C1 segment of cervical spinal cord (tissue), 14 donors: ENCODE measurements at places on chromosomes 12 and 14.

- DNase-seq = no peak
These were observed 16.5 kb downstream of the NGDN start for GRCh38 chr14:23486036-23486435.

GRCh38 chr12:108729612-108730364, 1.5 kb downstream of the CORO1C start:
- no peak for DNase-seq

GRCh38 chr12:18754124-18754707, 16.3 kb downstream of the CAPZA3 start:
- no peak for DNase-seq

GRCh38 chr12:55908726-55909512, 18.8 kb downstream of the PYM1 start:
- no peak for DNase-seq

- no peak for DNase-seq
These were observed 794.1 kb downstream of the BCL11B start for GRCh38 chr14:98477935-98478334.

DNA sequence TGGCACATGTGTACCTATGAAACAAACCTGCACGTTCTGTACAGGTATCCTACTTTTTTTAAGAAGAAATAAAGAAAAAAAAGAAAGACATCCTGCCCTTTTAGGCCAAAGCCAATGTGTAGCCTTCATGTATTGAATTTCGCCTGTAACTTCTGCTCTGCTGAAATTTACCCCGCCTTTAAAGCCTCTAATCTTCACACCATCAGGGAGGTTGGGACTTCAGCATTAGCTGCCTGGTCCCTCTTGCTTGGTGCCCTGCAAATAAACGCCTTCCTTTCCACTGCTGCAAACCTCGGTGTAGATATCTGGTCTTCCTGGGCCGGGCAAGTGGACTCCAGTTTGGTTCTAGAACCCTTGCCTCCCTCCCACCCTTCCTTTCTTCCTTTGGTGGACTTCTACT, 2.6 kb upstream of the KRT71 start:
- DNase-seq = no peak

- no peak for DNase-seq
These were observed 65.8 kb upstream of the DACT1 start for GRCh38 chr14:58571769-58572472.

DNA sequence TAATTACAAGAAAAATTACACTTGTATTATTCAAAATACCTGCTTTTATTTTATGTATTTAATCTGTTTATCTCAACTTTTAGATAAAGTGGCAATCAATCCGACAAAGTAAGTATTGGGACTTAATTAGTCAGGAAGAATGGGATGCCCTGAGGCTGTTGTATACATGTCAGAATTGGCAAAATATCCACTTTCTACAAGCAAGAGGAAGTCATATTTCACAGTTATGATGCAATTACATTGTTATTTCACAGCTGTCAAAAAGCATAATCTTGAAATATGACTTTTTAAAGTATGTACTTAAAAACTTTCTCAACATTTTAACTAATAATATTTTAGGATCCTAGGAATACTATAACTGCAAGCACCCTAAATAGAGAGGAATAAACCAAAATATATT, 357.1 kb upstream of the MGAT4C start:
- DNase-seq = no peak

GRCh38 chr12:107474639-107475539, 210.7 kb upstream of the PWP1 start:
- DNase-seq = no peak

DNA sequence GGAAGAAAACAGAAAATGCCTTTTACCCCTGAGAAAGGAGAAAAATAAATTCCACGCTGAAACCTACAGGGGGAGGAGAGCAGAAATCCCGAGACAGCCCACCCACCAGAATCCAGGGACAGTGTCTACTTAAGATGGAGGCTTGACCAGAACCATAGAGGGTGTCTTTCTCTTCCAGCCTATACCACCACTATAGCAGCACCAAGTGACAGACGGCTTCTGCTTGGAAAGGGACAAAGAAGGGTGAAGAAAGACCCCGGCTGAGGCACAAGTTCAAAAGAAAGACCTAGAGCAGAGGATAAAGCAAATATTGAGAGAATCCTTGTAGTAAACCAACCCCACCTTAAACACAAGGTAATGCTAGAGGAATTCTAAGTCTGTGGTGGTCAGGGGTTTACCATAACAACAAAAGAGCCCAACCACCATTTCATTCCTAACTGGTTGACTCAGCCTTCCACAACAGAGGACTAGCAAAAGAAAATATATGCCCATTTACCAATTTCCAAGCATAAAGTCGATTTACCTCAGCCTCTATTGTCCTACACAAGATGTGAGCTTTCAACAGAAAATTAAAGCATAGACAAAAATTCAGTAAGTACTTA, 105.3 kb upstream of the FOXG1 start:
- no peak for DNase-seq

DNA sequence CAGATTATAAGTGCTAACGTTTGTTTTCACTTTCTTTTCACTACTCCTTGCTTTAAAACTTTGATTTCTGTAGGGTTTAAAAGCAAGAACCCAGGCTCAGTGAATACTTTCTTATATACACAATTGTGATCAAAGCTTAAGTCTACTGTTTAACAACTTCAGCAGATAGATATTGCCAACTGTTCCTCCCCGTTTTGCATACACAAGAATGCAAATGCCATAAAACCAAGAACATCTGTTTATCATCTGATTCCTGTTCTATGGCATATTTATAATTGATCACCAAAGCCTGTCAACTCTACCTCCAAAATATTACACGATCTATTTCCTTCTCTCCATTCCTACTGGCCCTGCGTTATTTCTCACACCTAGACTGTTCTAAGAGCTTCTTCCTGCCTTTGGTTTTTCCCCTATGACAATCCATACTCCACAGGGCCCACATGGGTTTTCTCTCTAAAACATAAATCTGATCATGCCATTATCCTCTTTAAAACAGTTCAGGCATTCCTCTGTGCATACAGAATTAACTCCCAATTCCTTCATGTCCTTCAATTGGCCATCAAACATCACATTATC, 15.9 kb downstream of the MED13L start:
- no peak for DNase-seq

DNA sequence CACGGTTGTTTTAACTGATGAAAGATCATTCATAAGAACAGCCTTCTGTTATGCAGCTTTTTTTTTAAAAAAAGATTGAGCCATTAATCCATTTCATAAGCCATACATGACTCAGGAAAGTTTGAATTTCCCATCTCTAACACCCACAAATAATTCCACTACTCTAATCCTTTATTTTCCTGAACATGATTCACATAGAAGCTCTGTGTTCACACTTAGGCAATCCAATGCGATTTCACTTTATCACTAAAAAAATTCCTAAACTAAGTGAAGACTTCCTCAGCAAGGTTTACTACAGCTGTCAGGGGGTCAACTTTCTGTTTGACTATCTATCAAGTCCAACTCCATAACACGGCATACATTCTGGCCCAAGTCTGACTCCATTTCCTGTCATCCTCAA, 25.9 kb downstream of the PKP2 start:
- no peak for DNase-seq

DNA sequence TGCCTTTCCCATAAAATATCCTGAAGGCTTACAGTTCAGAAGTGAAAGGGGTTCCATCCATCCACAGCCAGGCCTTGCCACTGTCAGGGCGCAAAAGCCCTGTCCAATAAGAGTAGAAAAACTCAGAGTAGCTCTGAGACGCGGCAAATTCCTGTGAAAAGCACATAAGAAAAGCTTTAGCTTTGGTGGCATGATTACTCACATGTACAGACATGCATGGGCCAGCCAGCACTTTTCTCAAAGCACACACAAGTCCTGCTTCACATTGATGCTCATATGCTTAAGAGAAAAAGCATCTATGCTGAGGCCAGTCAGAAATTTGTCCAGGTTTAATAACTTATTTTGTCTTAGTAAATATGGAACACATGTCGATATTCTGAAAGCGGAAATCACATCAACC, 25.5 kb downstream of the CLEC1A start:
- DNase-seq = no peak

DNA sequence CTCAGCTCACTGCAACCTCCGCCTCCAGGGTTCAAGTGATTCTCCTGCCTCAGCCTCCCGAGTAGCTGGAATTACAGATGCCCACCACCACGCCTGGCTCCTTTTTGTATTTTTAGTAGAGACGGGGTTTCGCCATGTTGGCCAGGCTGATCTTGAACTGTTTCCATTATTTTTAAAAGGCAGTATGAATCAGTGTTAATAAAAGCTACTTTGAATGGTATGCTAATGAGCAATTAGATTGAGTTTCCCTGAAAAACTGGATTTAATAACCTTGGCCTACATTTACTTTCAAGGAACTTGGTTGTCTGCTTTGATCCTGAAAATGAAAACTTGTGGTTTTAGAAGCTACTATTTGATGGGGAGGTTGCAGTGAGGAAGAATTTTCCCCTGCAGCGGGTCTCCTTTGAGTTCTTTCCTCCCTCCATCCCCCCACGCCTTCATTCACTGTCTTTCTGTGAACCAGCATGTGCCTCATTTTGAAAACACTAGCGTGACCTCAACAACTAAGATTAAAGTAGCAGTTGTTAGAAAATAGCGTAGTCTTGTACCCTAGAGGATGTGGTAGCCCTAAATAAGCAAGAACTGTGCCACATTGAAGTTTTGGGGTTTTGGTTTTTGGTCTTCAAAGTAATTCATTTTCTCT, 17.8 kb upstream of the RPS6KA5 start:
- DNase-seq = no peak

- DNase-seq = no peak
These were observed 121.1 kb upstream of the SYT10 start for GRCh38 chr12:33560653-33561208.

GRCh38 chr14:27573018-27573417, 975.2 kb upstream of the NOVA1 start:
- no peak for DNase-seq

GRCh38 chr12:1162081-1162760, 171.2 kb downstream of the ERC1 start:
- DNase-seq = no peak

DNA sequence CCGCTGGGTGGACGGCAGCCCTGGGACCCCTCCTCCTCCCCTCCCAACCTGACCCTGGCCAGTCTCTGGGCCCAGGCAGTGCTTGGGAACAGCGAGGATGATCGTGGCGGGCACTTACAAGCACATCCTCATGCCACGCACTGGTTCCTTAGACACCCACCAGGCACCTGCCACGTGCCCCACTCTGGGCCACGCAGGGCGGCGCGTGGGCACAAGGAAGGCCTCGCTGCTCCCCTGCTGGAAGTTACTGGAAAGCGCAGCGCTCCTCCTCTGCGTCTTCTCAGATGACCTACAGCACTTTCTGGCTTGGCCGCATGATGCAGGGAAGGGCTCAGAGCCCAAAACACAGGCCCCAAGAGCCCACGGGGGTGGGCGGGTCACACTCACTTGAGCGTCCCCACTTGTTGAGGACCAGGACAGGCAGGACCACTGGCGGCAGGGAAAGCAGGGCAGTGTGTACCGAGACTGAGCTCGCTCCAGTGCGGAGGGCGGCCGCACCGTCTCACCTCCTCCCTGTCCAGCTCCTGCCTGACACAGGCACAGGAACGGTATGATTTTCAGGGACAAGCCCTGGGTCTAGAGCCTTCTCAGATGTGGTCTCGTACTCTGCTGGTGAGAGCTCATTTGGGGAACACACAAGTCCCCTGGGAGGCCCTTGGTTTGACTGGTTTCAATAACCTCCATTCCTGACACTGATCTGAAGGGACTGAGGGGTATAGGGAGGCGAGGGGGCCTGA, 128.3 kb upstream of the EVL start:
- DNase-seq = no peak

- DNase-seq = no peak
These were observed 311.4 kb downstream of the RGS6 start for GRCh38 chr14:72243309-72244293.

- DNase-seq = no peak
These were observed 88.3 kb downstream of the TESC start for GRCh38 chr12:117010693-117011451.

GRCh38 chr12:73106896-73107295, 834.7 kb downstream of the TRHDE start:
- DNase-seq = no peak

DNA sequence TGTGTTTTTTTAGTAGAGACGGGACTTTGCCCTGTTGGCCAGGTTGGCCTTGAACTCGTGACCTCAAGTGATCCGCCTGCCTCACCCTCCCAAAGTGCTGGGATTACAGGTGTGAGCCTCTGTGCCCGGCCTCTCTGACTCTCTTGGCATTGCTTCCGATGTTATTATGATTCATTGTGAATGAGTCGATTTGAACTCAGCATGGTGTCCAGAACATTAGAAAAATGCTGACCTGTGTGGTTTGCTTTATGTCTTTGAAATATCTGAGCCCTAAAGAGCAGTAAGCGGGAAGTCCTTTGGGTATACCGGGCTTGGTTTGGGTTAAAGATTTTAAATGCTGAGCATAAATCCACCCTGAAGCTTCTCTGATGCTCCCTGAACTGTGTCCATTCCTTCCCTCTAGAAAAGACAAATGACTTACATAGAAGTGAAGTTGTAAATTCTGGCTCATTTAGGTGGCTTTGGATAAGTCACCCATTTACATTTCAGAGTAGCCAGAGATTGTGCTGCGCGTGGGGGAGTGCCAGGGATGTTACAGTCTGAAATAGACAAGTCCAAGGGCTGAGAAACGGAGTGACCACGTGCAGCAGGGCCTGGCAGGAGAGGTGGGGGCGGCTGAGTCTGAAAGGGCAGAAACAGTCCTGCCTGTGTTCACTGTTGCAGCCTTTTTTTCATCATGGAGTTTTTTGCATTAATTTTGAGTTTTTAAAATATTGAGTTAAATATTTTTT, 39.6 kb downstream of the SLC15A4 start:
- no peak for DNase-seq

DNA sequence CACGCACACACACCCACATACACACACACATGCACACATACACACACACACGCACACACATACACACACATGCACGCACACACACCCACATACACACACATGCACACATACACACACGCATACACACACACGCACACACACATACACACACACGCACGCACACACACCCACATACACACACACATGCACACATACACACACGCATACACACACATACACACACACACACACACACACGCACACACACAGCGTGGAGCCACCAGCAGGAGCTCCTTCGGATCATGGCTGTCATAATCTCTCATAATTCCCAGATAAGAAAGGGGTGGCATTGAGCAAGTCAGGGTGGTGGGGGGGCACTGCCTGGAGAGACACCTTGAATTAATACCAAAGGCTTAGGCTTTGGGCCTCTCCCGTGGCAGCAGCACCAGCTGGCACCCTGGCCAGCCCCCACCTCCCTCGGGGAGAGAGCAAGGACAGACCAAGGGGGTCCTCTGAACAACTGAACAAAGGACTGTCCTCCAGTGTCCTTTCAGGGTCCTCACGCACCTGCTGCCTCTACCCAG, 21.9 kb downstream of the ANO2 start:
- DNase-seq = no peak
